ENCODE measurements at places on chromosomes 11 and 22.
A peak's percentile ranks its signal among the peaks of the same experiment; 100 is the strongest.

GRCh38 chr11:120798854-120799253, 225.0 kb upstream of the TBCEL start:
- DNase-seq: no peak

- no peak for DNase-seq
Measured at GRCh38 chr11:116615211-116615865, 157.4 kb downstream of the BUD13 start.

GRCh38 chr11:108160970-108161566, 39.7 kb downstream of the ACAT1 start:
- no peak for DNase-seq

GRCh38 chr22:19476023-19476422, 3.0 kb downstream of the UFD1 start:
- no peak for DNase-seq

DNA sequence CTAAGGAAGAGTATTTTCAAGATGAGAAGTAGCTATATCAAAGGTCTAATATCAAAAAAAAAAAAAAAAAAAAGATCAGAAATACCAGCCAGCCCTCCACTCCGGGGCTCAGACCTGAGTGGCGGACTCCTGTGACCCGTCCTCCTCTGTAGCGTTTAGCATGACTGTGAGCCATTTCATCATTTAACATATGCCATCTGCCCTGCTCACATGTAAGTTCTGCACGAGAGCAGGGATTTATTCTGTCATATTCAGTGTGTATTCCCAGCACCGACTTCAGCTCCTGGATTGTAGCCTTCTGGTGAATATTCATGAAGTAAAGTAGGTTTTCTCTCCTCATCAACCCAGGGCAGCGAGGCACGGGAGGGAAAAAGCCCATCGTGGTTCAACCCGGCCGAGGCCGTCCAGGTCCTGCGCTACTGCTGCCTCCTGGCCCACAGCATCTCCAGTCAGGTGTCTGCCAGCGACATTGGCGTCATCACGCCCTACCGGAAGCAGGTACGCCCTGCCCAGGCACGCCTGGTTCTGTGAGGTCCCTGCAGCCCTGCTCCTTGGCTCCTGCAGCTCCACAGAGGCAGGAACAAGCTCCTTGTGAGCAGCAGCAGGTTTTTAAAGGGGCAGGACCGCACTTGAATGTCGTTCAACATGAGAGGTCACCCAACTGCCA, 12.7 kb upstream of the PANX2 start:
- DNase-seq: no peak

GRCh38 chr22:44586999-44587736, 89.1 kb upstream of the RTL6 start:
- DNase-seq: peak; percentile 76

DNA sequence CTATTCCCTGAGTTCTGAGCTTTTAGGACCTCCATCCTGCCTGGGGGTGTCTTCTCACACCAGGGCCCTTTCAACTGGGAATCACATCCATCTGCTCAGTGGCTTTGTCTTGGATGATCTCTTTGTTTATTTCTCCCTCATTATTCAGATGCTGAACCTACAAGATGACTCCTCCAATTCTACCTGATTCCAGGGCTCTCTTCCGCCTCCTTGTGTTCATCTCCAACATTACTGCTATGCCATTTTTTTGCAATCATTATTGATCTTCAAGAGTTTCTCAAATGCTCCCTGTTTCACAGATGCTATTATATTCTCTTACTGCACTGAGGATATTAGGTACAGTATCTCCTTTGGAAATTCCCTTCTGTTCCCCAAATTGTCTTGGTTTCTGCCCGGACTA, 307.7 kb downstream of the SHANK2 start:
- no peak for DNase-seq

GRCh38 chr11:103483996-103484395, 374.8 kb downstream of the DYNC2H1 start:
- no peak for DNase-seq

DNA sequence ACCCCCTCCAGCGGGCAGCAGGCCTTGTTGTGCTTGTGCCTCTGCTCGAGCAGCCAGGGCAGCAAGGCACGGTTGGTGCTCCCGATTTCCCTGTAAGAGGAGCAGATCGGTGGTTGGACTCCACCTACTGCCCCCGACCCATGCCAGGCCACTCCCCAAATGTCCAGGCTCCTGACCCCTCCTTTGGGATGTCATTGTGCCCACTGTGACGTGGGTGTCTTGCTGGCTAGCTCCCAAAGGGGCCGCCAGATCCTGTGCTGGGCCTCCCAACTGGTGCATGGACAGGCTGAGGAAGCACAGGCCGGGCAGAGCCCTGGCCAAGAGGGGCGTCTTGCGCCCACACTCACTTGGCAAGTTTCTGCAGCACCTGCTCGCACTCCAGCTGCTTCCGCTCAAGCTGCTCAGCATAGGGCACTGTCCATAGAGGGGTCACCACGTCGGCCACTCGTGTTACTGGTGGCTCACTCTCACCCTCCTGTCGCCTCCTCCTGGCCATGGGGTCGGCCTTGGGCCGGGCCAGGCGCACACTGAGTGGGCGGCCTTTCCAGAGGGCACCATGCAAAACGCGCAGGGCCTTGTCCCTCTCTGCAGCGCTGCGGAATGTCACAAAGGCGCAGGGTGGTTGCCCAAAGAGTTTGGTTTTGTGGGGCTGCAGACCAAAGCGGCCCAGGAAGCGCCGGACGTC, at the start of gene RANBP1:
Gene RANBP1 (plus strand): TSS at position 414 of the 685 bp plus-strand sequence. CDS start 81 bp downstream, at position 495.
- no peak for DNase-seq

DNA sequence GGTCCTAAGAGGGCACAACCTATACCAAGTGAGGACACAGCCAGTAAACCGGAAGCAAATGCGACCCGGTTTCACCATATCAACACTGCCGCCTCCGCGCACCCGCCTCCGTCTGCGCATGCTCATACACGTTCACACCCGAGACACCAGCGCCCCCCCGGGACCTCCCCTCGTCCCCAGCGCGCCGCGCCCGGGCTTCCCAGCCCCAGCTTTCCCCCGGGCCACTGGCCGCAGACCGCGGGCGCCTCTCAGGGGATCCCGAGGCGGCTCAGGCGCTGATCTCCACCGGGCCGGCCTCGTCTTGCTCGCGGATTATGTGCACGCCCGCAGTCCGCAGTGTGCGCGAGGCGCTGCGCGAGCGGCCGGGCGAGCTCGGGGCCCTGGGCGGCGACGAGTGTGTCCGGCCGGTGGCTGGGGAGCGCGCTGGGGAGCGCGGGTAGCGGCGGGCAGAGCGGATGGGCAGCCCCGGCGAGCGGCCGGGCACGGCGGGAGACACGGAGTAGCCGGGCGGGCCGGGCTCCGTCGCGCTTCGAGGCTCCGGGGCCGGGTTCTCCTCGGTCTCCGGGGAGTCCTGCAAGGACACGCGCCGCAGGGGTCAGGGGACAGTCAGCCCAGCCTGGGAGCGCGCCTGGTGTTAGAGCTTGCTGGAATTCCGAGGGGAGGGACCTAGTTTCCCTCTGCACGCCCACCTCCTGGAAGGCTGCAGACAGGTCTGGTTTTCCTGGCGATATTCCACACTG, 2.0 kb downstream of the HEPN1 start:
- peak; percentile 32 for DNase-seq

GRCh38 chr11:26842478-26843282, 120.8 kb upstream of the SLC5A12 start:
- no peak for DNase-seq

GRCh38 chr22:25182131-25183110, 17.2 kb upstream of the CRYBB3 start:
- no peak for DNase-seq

DNA sequence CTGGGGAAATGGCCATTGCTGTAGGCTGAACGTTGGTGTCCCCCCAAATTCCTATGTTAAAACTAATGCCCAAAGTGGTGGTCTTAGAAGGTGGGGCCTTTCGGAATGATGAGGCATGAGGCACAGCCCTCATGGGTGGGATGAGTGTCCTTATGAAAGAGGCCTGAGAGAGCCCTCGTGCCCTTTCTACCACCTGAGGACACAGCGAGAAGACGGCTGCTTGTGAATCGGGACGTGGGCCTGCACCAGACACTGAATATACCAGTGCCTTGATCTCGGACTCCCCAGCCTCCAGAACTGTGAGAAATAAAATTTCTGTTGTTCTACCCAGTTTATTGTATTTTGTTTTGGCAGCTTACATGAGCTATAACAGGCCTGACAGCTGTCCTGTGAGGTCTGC, 162.9 kb upstream of the B3GAT1 start:
- DNase-seq: no peak

- DNase-seq: no peak
Measured at GRCh38 chr11:69943506-69943905, 124.3 kb upstream of the FGF3 start.

GRCh38 chr22:45994491-45995404, 17.8 kb upstream of the WNT7B start:
- DNase-seq: peak; percentile 55

DNA sequence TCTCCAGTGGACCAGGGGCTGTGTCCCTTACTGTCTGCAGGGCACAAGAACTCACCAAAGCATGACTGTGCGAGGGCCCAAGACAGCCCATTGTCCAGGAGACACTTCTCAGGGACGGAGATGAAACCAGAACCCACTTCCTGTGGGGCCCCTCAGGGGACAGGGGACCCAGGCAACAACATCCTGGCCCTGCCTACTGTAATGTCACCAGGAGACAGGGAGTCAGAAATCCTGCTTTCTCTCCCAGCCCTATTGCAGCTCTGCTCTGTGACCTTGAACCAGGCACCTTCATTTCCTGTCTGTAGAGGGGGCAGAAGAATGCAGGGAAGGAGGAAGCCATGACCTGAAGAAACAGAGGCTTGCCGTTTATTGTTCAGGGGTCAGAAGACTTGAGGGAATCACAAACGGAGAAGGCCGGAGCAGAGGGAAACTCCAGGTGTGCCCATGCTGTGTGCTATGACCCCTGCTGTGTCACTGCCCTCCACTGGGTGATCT, 98.0 kb downstream of the NAT10 start:
- no peak for DNase-seq

- DNase-seq: no peak
Measured at GRCh38 chr11:714436-714835, 8.4 kb downstream of the EPS8L2 start.

GRCh38 chr11:3043315-3043871, 13.8 kb downstream of the CARS1 start:
- no peak for DNase-seq

GRCh38 chr11:83864412-83865057, 578.4 kb upstream of the CCDC90B start:
- DNase-seq: no peak

- no peak for DNase-seq
Measured at GRCh38 chr11:94536386-94536785, 7.3 kb upstream of the FUT4 start.

DNA sequence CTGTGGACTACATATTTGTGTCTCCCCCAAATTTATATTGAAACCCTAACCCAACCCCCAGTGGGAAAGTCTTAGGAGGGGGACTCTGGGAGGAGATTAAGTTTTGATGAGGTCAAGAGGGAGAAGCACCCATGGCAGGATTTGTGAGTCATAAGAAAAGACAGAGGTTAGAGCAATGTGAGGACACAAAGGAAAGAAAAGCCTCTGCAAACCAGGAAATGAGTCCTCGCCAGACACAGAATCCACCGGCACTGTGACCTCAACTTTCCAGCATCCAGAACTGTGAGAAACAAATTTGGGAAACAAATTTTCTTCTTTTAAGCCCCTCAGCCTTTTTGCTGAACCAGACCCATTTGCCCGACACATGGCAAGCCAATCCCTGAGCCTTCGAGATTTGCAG, 397.0 kb downstream of the NTM start:
- DNase-seq: no peak

DNA sequence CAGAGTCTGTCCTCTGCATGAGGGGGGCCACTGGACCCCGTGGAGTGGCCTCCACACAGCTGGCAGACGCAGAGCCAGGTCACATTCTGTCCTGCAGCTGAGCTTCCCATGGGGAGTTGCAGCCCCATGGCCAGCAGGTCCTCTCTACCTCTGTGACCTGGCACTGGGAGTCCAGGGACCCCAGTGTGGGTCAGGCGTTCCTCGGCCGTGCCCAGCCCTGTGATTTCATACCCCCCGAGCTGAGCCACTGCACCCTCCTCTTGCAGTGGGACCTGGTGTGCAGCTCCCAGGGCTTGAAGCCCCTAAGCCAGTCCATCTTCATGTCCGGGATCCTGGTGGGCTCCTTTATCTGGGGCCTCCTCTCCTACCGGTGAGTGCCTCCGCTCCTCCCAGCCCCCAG, 32.2 kb upstream of the SLC22A12 start:
- no peak for DNase-seq

GRCh38 chr22:25704701-25705100, 37.3 kb upstream of the MYO18B start:
- DNase-seq: no peak

GRCh38 chr22:31091106-31091975, 10.2 kb downstream of the SMTN start:
- no peak for DNase-seq

GRCh38 chr22:25350551-25350971, 131.1 kb downstream of the CRYBB2 start:
- no peak for DNase-seq

DNA sequence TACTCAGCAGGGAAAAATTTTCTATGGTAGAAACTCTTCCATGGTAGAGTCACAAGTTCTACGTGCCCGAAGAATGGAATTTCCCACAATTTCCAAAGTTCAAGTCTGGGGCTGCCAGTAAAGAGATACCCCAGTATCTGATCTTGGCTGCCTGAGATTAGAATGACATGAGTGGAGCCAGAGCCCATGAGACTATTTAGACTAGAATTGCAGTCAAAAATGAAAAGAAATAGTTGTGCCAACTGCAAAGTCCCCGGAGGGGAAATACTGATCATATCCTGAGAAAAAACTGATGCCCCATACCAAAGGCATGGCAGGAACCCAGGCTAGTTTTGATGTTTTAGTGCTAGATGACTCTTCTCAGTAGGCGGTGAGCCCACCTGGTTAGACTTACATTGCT, 11.2 kb downstream of the MAJIN start:
- no peak for DNase-seq

DNA sequence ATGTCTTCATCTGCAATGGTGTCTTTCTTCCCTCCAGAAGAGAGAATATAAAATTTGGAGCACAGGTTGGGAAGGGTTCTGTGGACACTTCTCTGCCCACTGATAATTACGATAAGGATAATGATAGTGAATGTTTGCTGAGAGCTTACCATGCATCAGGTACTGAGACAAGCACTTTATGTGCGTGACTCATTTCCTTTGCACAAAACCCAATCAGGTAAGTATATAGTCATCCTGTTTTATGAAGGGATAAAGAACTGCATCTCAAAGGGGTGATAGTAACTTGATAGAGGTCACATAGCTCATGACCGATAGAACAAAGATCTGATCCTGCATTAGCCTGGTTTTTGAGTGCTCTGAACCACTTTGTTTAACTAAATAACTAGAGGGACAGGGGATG, 9.4 kb downstream of the DRD2 start:
- peak; percentile 55 for DNase-seq
